ENCODE measurements at places on chromosomes 13 and 19. TPM values are rescaled to one million over a fixed set of nuclear protein-coding genes. Genes with fewer than 3 reads are reported as not detected.
A peak's percentile ranks its signal among the peaks of the same experiment; 100 is the strongest.

- DNase-seq, result no peak
Measured at GRCh38 chr13:34361560-34361959, 543.6 kb downstream of the RFC3 start.

The ZNF667 gene
- total RNA-seq, result 7.2 TPM

DNA sequence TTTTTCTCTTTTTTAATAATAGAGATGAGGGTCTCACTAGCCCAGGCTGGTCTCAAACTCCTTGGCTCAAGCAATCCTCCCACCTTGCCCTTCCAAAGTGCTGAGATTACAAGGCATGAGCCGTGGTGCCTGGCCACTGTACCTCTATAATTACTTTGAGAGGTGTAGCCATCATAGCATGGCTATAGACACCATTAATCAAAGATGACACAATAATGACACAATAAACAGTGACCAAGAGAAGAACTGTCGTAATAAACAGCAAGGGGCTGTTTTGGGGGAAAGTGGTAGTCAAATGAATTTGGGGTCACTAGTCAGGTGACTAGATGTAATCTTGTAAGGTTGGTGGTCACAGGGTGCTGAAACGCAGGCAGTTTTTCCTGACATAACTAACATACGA lies 30.4 kb downstream of the KLF5 start:
- no peak for DNase-seq

GRCh38 chr13:45492538-45492937 lies 27.8 kb downstream of the COG3 start:
- DNase-seq, result no peak

GRCh38 chr19:38394488-38394887 lies 6.0 kb downstream of the SPRED3 start:
- no peak for DNase-seq

DNA sequence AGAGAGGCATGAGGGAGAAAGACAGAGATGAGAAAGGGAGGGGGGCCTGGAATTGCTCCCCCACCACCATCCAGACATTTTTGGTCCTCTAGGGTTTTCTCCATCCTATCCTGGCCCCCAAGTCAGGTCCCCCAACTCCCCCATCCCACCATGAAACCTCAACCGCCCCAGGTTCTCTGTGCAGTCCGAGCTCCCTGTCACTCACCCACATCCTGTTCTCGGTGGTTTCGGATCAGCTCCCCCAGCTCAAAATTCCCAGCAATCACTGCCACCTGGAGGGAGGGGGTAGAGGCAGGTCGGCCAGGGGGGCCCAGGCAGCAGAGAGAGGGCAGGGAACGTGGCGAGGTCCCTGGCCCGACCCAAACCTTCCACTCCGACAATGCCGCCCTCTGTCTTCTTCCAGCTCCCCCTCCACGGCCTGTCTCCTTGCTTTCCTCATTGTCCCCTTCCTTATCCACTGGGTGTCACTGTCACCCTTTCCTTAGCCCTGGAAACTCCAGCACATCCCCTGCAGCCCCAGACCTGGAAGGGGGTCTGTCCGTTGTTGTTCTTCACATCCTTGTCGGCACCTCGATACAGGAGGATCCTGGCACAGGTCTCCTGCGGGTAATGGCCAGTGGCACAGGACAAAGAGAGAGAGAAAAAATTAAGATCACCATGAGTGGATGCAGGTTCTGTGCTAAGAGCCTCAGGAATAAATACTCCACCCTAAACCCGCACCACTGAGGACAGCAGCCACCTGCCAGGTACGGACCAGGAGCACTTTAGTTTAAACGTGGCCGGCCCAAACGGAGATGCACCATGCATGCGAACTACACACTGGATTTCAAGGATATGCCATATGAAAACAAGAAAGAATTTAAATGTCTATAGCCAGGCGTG lies 15.4 kb downstream of the SHANK1 start:
- DNase-seq, result no peak

The SHD gene
- 75.1 TPM for total RNA-seq

- DNase-seq, result no peak
Measured at GRCh38 chr13:60869225-60869624, 472.2 kb downstream of the TDRD3 start.

- no peak for DNase-seq
Measured at GRCh38 chr13:93788456-93788855, 561.8 kb downstream of the GPC6 start.

GRCh38 chr13:113837560-113838355 lies 26.1 kb downstream of the GAS6 start:
- DNase-seq, result peak; percentile 98

The CCDC8 gene
- total RNA-seq, result 47.0 TPM

- DNase-seq, result no peak
Measured at GRCh38 chr13:110448677-110449076, 112.8 kb downstream of the RAB20 start.

DNA sequence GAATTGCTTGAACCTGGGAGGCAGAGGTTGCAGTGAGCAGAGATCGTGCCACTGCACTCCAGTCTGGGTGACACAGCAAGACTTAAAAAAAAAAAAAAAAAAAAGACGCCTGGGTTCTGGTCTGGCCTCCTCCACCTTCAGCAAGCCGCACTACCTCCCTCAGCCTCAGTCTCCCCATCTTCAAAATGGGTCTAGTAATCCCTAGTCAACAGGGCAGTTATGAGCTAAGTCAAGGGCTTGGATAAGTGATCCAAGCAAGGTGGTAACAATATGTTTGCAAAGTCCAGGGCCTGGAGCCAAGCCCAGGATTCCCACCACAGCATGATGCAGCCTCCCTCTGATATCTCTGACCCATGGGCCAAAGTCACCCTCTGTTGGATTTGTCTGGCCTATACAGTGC lies 4.4 kb downstream of the KDELR1 start:
- DNase-seq, result no peak

The C19orf38 gene
- total RNA-seq, result 0.39 TPM

DNA sequence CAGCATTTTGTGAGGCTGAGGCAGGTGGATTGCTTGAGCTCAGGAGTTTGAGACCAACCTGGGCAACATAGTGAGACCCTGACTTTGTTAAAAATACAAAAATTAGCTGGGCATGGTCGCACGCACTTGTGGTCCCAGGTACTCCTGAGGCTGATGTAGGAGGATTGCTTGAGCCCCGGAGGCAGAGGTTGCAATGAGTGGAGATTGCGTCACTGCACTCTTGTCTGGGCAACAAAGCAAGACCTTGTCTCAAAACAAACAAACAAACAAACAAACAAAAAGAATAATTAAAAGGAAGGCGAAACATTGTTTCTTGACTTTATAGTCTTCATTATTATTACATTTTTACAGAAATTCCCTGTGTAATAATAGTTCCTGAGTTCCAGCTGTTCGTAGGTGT lies 15.9 kb downstream of the BIVM start:
- no peak for DNase-seq

DNA sequence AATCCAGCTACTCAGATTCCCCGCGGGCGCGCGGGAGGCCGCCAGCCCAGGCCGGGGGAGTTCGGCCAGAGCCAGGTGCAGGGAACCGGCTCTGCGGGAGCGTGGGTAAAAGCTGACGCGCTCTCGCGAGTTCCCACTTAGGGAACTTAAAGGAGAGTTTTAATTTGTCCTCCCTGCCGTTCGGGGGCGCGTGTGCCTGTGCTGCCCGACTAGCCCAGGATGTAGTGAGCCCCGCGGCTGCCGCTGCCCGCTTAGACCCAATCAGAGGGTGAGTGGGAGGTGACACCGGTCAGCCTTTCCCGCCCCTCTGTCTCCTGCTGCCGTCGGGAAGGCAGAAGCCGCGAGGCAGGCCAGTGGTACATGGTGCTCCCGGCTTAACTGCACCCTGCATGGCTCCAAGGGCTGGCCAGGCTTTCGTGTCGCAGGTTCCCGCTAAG lies 36.0 kb upstream of the NEK3 start:
- peak; percentile 90 for DNase-seq

The CEACAM7 gene
- total RNA-seq, result not detected

- DNase-seq, result no peak
Measured at GRCh38 chr13:104450006-104450405, 1383.8 kb upstream of the SLC10A2 start.

The FGF9 gene
- 11.3 TPM for total RNA-seq

GRCh38 chr19:29299416-29300380 lies 86.7 kb upstream of the UQCRFS1 start:
- no peak for DNase-seq

DNA sequence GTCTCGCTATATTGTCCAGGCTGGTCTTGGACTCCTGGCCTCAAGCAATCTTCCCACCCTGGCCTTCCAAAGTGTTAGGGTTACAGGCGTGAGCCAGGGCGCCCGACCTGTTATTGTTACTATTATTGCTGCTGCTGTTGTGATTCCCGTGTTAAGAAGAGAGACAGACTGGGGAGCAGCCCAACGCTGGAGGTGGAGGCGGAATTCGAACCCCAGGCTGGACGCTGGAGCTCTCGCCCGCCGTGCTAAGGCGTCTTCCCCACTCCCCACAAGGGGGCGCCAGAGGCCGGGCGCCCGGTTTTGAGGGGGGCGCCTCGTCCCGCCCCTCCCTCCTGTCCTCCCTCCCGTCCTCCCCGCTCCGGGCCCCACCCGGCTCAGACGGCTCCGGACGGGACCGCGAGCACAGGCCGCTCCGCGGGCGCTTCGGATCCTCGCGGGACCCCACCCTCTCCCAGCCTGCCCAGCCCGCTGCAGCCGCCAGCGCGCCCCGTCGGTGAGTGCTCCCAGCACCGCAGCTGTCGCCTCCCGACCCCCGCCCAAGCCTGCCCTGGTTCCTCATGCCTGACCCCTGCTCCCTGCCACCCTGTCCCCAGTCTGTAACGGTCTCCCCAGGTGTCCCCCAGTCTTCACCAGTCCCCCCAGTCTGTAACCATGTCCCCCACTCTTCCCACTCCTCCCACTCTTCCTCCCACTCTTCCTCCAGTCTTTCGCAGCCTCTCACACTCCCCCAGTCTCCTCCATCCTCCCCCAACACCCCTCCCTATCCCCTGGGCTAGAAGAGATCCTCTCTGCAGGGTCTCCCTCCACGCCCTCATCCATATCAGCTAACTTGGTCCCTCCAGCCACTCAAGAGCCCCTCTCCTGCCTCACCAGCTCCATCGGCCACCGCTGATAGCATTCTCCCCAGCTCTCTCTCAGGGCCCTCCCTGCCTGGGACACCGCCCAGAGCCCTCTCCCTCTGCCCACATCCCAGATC lies at the start of gene EHD2:
TSS of gene EHD2 (plus strand) at position 377 of the 976 bp plus-strand sequence. CDS start 3,191 bp downstream, outside the sequence.
- peak; percentile 92 for DNase-seq

All from right cardiac atrium (tissue), 5 donors.